ELR (cell line): ENCODE measurements at places on chromosomes 6 and 20.

- no peak for DNase-seq
Measured at GRCh38 chr20:48599748-48600469, 227.9 kb downstream of the PREX1 start.

- no peak for DNase-seq
Measured at GRCh38 chr6:157755746-157756411, 67.2 kb upstream of the SNX9 start.

DNA sequence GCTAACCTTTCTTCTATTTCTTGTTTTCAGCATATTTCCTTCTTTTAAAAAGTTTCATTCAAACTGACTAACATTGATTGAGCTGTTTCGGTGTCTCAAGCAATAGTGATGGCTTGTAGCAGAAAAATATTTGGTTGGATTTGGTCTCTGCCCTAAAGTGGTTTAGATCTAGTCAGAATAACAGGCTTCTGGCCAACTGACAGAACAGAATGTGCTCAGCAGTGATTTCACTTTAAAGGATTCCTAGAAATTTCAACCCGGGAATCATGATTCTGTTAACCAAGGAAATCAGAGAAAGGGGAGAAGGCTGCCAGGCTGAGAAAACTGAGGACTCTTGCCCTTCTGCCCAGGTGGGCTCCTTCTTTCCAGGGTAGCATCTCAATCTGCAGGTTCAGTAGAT lies 16.6 kb upstream of the GSTA1 start:
- no peak for DNase-seq

- DNase-seq: peak; percentile 64
Measured at GRCh38 chr6:116969211-116969863, 92.3 kb downstream of the RFX6 start.

GRCh38 chr6:38095054-38095453 lies 275.5 kb downstream of the ZFAND3 start:
- peak; percentile 78 for DNase-seq

- DNase-seq: no peak
Measured at GRCh38 chr6:11358904-11359830, 126.7 kb upstream of the NEDD9 start.

GRCh38 chr20:37356387-37356786 lies 10.4 kb downstream of the SRC start:
- DNase-seq: peak; percentile 54

DNA sequence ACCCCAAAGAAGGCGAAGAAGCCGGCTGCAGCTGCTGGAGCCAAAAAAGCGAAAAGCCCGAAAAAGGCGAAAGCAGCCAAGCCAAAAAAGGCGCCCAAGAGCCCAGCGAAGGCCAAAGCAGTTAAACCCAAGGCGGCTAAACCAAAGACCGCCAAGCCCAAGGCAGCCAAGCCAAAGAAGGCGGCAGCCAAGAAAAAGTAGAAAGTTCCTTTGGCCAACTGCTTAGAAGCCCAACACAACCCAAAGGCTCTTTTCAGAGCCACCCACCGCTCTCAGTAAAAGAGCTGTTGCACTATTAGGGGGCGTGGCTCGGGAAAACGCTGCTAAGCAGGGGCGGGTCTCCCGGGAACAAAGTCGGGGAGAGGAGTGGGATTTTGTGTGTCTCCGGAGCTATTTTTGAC lies 69.6 kb downstream of the HFE start:
- no peak for DNase-seq

DNA sequence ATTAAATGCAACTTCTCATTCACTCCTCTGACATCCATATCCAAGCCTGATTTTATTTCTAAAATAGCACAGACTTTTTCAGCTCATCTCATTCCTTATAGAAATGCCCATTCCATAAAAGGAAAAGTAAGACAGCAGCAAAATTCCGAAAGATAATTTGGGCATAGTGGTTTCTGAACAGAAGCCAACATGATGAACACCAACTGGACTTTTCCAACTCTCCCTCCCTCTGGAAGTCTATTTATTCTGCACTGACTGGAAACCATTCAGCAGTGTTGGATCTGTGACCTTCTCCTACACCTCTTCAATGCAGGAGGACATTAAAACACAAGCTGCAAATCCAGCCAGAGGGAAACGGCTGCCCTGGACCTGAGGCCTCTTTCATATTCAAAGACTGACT lies 306.2 kb upstream of the NT5E start:
- DNase-seq: no peak

DNA sequence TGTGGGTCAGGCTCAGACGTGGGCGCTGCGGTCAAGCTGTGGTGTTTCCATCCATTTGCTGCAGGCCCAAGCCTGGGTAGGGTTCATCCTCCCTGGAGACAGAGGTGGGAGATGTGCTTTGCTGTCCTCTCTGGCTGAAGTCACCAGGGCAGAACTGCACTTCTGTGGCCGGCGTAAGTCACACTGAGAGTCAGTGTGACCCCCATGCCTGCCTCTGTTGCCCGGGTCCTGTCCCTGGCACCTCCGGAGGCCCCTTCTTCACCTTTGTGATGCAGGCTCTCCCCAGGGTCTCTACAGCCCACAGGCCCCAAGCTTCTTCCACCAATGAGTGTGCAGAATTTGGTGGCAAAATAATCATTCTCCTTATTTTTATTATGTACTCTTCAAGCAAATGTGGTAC lies 53.8 kb upstream of the DACT2 start:
- DNase-seq: no peak

DNA sequence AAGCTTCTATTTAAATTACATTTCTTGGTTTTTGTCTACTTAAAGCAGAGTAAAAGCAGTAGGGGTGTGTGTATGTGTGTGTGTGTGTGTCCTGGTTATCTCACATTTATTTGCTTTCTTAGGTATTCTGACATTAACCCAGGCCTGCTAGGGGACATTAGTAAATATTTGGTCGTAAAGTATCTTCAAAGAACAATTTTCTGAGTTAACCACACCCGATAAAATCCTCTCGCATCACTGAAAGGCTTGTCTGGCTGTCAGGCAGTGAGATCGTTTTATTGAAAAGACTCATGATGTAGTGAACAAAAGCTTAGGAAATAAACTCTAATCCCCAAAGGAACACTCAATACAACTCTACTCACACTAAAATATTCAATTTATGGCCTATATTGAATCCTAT lies 77.9 kb downstream of the ZNF217 start:
- DNase-seq: no peak

GRCh38 chr20:22814471-22815205 lies 220.5 kb upstream of the SSTR4 start:
- no peak for DNase-seq

GRCh38 chr6:25590986-25591385 lies 61.0 kb upstream of the SCGN start:
- no peak for DNase-seq

DNA sequence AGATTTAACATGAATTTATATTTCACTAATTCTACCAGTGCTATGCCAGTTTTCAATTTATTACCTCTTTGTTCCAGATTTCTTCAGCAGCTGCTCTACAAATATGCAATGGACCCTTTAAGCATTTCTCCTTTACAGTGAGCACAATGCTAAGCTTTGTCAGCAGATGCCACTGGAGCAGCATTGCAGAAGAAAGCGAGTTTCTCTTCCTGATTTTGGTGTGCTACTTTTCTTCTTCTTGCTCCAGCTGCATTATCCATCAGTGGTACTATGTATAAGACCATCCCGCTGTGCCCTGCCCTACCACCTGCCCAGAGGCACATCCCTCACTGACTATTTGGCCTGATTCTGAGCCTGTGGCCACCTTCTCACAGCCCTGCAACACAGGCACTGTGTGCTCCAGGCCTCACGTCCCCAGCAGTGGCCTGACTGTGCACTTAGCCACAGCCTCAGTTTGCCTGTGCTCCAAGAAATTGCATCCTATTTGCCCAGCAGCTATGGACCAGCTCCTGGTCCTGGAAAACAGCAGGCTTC lies 84.1 kb downstream of the TNFAIP3 start:
- DNase-seq: no peak

GRCh38 chr6:108157234-108157980 lies 8.4 kb upstream of the NR2E1 start:
- DNase-seq: no peak

DNA sequence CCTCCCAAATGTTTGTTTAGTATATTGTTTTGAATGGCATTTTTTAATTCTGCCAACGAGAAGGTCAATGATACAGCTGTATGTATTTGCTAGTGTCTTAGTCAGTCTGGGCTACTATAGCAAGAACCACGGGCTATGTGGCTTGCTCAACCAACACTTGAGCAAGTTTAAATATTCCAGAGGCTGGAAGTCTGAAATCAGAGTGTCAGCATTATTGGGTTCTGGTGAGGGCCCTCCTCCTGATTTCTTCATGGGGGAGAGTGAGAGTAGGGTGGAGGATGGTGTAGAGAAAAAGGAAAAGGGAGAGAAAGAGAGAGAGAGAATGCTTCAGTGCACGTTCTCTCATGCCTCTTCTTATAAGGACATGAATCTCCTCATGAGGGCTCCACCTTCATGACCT lies 144.6 kb downstream of the TSHZ2 start:
- no peak for DNase-seq

- DNase-seq: no peak
Measured at GRCh38 chr20:41139227-41140093, 2.1 kb downstream of the PLCG1 start.

- DNase-seq: peak; percentile 21
Measured at GRCh38 chr20:7691647-7692269, 248.5 kb downstream of the HAO1 start.

GRCh38 chr20:12875510-12875909 lies 133.3 kb upstream of the SPTLC3 start:
- no peak for DNase-seq

DNA sequence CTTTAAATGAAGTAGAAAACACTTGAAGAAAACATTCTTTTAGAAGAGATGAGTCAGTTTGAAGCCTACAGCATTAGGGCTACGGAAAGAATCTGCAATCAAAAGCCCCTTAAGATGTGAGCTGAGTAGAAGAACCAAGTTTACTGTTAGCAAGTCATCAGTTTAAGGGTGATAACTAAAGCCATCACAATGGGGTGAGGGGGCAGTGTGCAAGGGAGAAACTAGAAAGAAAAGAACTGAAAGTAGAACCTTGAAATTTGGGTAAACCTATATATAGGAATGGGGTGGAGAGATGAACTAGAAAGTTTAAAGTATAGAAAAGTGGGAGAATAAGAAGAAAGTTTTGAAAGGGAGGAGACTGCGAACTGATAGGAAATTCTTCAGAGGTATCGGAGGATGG lies 212.9 kb downstream of the COL19A1 start:
- DNase-seq: no peak

DNA sequence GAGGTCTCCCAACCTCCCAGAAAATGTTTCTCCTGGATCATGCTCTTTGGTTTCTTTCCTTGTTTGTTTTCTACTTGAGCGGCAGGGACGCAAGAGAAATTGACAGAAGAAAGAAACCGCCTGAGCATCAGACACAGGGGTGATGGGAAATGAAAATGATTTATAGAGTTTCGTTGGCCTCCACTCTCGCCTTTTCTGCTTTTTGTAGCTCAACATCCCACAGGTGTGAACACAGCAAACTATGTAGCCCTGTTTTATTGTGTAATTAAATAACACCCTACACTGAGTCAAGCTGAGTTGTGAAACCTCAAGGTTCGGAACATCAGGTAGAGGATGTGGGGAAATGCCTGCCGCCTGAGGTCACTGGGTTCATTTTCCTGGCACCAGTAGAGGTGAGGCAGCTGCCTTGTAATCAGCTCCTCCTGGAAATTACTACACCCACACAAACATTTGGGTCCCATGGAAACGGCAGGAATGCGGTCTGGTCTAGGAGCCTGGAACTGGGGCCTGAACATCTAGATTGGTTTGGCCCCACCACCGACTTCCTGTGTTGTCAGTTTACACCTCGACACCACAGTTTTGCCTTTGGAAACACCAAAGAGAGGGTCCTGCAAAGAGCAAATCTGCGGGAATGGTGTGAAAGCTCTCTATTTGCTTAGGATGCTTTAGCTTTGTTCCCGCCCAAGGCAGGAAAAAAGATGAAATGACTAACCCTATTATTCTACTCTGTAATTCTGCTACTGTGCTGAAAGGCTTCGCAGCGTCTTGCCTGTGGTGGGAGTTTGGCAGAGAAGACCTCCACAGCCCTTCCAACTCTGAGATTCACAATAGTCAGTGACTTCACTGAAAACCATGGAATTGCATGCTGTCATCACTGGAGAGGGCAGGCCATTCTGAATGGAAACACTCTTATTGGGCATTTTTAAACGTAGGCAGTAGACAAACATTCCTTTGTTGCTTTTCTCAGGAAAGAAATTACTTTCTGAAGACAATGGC lies 53.0 kb downstream of the ADAT2 start:
- DNase-seq: peak; percentile 81

GRCh38 chr6:163698086-163698485 lies 283.6 kb downstream of the QKI start:
- DNase-seq: no peak

- DNase-seq: no peak
Measured at GRCh38 chr6:26173836-26174145, 86.6 kb downstream of the HFE start.

DNA sequence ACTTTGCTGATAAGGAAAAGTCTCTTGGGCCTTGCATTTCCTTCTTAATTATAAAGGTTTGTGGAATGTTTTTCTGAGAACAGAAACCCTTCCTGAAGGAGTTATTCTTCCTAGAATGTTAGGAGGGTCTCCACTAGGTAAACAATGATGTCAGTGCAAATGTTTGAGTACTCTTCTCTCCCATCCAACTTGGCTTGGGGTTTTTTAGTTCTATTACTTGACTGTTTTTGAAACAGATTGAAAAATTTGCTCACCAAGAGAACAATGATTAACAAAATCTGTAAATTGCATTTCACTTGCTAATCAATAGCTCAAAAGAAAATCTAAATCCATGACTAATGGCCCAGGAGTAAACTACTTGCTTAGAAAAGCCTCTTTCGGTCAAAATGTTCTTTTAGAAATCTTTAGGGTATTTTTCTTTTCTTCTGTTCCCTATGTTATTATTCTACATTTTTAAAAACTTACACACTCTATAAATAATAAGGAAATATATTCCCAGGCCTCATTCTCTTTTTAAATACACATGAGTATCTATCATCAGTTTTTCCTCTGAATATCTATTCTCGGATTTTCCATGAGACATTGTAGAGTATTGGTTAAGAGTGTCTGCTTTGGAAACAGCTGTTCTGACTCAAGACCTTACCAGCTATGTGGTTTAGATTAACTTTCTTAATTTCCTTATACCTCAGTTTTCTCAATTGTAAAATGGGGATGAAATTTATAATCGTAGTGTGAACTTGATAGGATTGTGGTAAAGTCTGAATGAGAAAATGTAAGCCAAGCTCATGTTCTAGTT lies 234.2 kb upstream of the CITED2 start:
- DNase-seq: no peak

DNA sequence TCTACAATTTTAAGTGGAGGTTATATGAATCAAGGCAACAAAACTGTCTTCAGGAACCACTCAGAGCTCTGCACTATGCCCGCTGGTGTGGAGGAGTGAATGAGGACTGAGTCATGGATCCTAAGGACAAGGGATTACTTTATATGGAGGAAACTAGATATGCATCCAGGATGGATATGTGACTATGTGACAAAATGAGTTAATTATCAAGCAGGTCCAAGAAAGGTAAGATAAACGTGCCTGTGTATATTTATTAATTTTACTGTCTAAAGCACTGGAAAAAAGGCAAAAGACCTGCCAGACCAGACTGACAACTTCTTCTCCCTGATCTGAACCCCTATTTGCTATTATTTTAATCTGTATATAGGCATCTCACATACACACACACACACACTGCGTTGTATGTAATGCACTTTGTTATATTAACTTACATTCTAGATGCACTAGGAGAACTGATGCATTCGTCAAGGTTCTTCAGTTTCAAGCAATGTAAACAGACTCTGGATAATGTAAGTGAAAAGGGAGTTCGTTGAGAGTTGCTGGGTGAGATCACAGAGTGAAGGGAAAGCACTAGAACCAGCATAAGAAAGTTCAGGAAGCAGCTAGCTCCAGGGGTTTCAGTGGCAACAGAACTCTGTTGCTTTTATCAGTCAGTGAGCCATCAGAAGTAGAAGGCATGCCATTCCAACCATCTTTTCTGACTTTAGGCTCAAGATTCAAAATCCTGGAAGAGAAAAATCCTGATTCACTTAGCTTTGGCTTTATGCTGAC lies 26.4 kb upstream of the ADGRG6 start:
- peak; percentile 61 for DNase-seq
